ENCODE measurements at places on chromosomes 4 and X.

GRCh38 chrX:100512471-100512870 lies 72.3 kb upstream of the TNMD start:
- DNase-seq, result peak; percentile 3

- no peak for DNase-seq
Observed at GRCh38 chr4:46955601-46956000, 37.8 kb downstream of the GABRA4 start.

- DNase-seq, result no peak
Observed at GRCh38 chr4:45072981-45073380, 346.6 kb upstream of the GNPDA2 start.

- DNase-seq, result no peak
Observed at GRCh38 chr4:67020438-67020797, 524.9 kb downstream of the CENPC start.

- DNase-seq, result no peak
Observed at GRCh38 chr4:110198049-110198434, 373 bp downstream of the ELOVL6 start.

- no peak for DNase-seq
Observed at GRCh38 chrX:153590961-153591956, 7.7 kb downstream of the CCNQ start.

DNA sequence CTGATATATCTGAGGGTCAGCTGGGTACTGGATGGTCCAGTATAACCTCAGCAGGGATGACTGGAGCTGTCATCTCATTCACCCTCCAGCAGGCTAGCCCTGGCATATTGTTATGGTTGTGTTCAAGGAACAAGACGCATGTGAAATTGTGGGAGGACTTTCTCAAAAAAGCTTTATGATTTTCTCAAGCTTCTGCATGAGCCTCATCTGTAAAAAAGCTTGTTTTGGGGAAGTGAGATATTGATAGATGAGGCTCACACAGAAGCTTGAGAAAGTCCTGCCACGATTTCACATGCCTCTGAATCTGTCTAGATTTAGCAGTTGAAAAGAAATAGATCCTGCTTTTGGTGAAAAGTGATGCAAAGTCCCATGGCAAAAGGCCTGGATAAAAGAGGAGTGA lies 93.4 kb downstream of the SPCS3 start:
- DNase-seq, result no peak

- no peak for DNase-seq
Observed at GRCh38 chr4:74930162-74930561, 2.8 kb upstream of the PARM1 start.

DNA sequence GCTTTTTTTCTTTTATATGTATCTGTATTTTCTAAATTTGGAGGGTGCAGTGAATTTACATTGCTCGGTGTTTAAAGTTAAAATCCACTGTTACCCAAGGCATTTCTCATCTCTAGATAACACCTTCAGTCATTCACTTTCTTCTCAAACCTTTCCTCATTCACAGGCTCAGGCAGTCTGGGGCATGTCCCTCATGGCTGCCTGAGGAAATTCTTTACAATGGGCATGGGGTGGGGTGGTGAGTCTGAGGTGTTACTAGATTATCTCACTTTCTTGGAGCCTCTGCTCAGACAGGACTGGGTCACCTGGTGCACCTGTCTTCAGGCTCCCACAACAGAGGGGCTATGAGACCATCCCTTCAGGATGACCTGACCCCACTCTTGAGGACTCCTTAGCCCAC lies 17.4 kb downstream of the CCDC149 start:
- no peak for DNase-seq
